HFF-Myc (cell line): ENCODE measurements at places on chromosomes 3 and 15.

DNA sequence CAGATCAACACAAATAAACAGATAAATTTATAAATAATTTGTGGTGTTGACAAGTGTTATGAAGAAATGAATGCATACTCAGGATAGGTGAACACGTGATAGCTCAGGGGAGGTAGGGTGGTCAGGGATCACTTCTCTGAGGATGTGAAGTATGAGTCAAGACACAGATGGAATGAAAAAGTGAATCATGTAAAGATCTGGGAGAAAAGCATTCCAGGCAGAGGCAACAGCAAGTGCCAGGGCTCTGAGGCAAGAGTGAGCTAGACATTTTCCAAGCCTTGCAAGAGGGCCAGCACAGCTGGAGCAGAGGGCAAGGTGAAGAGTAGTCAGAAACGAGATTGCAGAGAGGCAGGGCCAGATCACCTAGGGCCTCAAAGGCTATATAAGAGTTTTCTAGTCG lies 177.8 kb downstream of the WNT5A start:
- DNase-seq, result no peak

- no peak for DNase-seq
Observed at GRCh38 chr3:15606434-15606891, 4.9 kb downstream of the BTD start.

DNA sequence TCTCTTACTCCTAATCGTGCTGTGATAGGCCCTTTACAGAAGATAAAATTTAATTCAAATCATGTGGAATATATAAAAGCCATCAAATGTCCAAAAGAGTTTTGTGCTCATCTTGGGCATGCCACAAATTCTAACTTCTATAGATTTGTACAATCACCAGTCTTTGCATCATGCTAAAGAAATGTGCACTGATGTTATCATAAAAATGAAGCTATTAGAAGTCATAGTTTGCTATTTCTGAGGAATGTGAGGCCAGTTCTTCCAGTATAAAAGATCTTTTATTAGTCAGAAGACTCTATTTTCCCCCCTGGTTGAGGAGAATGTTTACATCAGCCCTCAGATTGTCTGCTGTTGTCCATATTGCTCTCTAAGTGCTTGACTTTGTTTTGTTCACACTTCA lies 2.1 kb upstream of the ANXA2 start:
- DNase-seq, result no peak

GRCh38 chr3:32454731-32455608 lies 47.7 kb downstream of the CMTM6 start:
- DNase-seq, result no peak

GRCh38 chr3:45100981-45101407 lies 45.2 kb downstream of the CDCP1 start:
- DNase-seq, result no peak
